ENCODE measurements at places on chromosomes 6 and 20. TPM values are rescaled to one million over a fixed set of nuclear protein-coding genes. Genes with fewer than 3 reads are reported as not detected.

GRCh38 chr6:20104696-20105095 lies 107.6 kb downstream of the MBOAT1 start:
- no peak for DNase-seq

DNA sequence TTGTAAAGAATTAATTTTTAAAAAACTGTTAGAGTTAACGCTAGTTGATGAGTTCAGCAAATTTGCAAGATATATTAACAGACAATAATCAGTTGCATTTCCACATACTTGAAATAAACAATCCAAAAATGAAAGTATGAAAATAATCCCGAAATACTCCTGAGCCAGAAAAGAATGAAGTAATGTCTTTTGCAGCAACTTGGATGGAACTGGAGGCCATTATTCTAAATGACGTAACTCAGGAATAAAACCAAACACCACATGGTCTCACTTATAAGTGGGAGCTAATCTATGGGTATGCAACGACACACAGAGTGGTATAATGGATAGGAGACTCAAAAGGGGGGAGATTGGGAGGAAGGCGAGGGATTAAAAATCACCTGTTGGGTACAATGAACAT lies 872.9 kb upstream of the GJE1 start:
- DNase-seq: no peak

GRCh38 chr6:162798546-162799266 lies 70.9 kb downstream of the PACRG start:
- DNase-seq: peak; percentile 7

DNA sequence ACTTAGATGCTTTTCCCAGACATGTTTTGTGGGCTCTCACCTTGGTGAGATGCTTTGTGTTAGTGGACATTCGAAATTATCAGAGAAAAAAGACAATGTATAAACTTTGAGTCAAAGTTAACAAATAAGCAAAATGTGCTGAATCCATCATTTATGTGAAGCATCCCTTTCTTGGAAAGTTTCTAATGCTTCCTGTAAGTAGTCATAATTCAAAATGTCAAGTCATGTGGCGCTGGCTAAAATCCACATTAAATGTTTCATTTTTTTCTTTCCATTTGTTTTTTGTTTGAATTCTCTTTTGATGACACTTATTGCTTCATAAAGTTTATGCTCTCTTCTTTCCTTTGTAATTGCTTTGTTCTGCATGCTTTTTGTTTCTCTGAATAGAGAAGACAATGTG lies 107.2 kb upstream of the CENPW start:
- no peak for DNase-seq

EFCAB8 gene
- not detected for polyA plus RNA-seq

CST2 gene
- polyA plus RNA-seq: not detected

MLN gene
- not detected for polyA plus RNA-seq

Measured in immature natural killer cell (primary cell).